ENCODE measurements at places on chromosomes 11 and 22.
A peak's percentile ranks its signal among the peaks of the same experiment; 100 is the strongest.

DNA sequence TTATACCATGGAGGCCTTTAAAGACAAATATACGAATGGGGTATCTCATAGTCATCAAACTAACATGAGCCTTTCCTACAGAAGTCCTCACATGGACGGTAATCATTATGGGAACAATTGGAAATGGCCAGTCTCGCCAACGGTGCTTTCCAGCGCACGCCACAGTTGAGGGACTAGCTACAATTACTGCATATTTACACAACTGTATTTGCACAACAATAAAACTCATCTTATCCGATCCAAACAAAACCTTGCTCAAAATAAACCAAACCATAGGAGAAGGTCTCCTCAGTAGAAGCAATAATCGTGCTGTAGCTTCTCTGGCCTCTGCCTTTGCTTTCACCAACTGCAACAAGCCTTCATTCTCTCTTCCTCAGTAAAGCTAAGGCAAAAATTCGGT lies 5.9 kb downstream of the CADM1 start:
- no peaks in the 10 kb centered on the region for H3K27me3 ChIP-seq
- no peak for DNase-seq
- H3K36me3 ChIP-seq, result no peaks in the 10 kb centered on the region
- peaks cover 14% of the 10 kb centered on the region for H3K4me1 ChIP-seq
- H3K4me3 ChIP-seq, result no peak overlapping the region

GRCh38 chr11:60396799-60397198 lies 540 bp downstream of the MS4A14 start:
- H3K27me3 ChIP-seq, result no peaks in the 10 kb centered on the region
- H3K4me1 ChIP-seq, result no peaks in the 10 kb centered on the region
- no peak for DNase-seq

DNA sequence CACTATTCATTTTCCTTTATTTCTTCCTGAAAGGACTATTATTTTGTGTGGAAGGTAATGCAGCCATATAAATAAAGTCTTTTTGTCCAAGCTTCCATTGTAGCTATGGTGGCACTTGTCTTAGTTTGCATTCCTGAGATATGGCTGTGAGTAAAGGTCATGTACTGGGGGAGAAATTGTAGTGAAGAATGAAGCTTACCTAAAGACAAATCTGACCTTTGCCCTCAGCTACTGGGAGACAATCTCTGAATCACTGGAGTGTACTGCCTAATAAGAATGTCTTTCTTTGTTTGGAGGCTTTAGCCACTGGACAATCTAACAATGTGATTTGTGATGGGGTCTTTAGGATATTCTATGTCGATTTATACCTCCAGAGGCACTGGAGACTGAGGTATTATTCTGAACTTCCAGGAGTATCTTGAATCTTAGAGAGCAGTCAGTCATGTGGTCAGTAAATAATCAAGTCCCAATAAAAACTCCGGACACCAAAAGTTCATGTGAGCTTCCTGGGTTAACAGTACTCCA lies 39.7 kb upstream of the OR5AK2 start:
- no peak for DNase-seq
- H3K4me1 ChIP-seq, result no peaks in the 10 kb centered on the region
- no peak overlapping the region for H3K4me3 ChIP-seq
- no peaks in the 10 kb centered on the region for H3K27me3 ChIP-seq
- no peaks in the 10 kb centered on the region for H3K36me3 ChIP-seq

DNA sequence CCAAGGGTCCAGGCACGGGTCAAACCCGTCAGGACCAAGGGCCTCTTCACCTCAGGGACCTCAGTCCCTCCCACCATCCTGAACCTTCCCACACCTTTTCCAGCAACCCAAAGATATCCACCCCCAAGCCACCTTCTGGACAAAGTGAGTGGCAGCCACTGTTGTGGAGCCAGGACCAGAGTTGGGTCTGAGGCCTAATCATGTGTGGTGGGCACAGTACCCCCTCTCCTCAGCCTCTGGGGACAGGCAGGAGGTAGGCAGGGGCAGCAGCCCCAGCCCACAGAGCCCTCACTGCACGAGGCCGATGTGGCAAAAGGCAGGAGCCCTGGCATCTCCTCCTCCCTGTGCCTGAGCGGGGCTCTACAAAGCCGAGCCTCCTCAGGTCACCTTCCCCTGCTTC lies 2.5 kb downstream of the KCNJ11 start:
- no peak overlapping the region for H3K4me3 ChIP-seq
- H3K36me3 ChIP-seq, result no peaks in the 10 kb centered on the region
- no peaks in the 10 kb centered on the region for H3K27me3 ChIP-seq
- no peak overlapping the region for H3K27ac ChIP-seq
- DNase-seq, result no peak
- peaks cover 5% of the 10 kb centered on the region for H3K4me1 ChIP-seq

GRCh38 chr11:72239313-72239848 lies 4.6 kb downstream of the PHOX2A start:
- H3K36me3 ChIP-seq, result peaks cover 22% of the 10 kb centered on the region
- H3K27ac ChIP-seq, result no peak overlapping the region
- no peak for DNase-seq
- H3K4me1 ChIP-seq, result peaks cover 9% of the 10 kb centered on the region

- H3K27ac ChIP-seq, result no peak overlapping the region
- DNase-seq, result no peak
- no peaks in the 10 kb centered on the region for H3K36me3 ChIP-seq
- H3K4me1 ChIP-seq, result no peaks in the 10 kb centered on the region
- no peaks in the 10 kb centered on the region for H3K27me3 ChIP-seq
- peak overlapping the region; percentile 74 for H3K4me3 ChIP-seq
Observed at GRCh38 chr22:49975543-49976389, 15.2 kb downstream of the PIM3 start.

DNA sequence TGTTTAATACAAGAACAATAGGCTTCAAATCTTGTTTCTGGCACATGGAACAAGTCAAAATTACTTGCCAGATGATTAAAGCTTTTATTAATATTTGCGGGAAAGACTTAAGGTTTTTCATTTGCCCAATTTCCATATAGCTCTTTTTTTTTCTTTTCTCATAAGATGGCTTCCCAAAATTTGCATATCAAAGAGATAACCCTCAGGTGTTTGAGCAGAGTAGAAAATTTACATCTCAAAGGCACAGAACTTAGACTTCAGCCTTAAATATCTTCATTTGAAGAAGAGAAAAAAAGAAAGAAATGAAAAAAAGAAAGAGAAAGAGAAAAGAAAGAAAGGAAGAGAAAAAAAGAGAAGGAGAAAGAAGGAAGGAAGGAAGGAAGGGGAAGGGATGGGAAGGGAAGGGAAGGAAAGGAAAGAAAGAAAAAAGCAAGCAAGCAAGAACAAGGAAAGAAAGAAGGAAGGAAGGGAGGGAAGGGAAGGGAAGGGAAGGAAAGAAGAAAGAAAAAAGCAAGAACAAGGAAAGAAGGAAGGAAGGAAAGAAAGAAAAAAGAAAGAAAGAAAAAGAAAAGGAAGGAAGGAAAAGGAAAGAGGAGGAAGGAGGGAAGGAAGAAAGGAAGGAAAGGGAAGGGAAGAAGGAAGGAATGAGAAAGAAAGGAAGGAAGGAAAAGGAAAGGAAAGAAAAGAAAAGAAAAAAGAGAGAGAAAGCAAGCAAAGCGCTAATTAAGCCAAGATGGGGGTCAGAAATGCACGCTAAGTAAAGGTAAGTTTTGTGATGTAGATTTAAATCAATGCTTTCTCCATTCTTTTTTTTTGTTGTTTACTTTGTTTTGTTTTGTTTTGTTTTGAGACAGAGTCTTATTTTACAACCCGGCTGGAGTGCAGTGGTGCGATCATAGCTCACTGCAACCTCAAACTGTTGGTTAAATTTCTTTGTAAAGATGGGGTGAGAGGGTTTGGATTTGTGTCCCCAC lies 20.2 kb upstream of the IFITM3 start:
- DNase-seq, result no peak
- H3K27me3 ChIP-seq, result no peaks in the 10 kb centered on the region
- H3K4me1 ChIP-seq, result peaks cover 25% of the 10 kb centered on the region
- no peak overlapping the region for H3K4me3 ChIP-seq
- H3K36me3 ChIP-seq, result no peaks in the 10 kb centered on the region

GRCh38 chr22:47564158-47564450 lies 801.7 kb downstream of the TBC1D22A start:
- H3K36me3 ChIP-seq, result no peaks in the 10 kb centered on the region
- no peak for DNase-seq
- H3K4me1 ChIP-seq, result no peaks in the 10 kb centered on the region
- H3K27ac ChIP-seq, result no peak overlapping the region

DNA sequence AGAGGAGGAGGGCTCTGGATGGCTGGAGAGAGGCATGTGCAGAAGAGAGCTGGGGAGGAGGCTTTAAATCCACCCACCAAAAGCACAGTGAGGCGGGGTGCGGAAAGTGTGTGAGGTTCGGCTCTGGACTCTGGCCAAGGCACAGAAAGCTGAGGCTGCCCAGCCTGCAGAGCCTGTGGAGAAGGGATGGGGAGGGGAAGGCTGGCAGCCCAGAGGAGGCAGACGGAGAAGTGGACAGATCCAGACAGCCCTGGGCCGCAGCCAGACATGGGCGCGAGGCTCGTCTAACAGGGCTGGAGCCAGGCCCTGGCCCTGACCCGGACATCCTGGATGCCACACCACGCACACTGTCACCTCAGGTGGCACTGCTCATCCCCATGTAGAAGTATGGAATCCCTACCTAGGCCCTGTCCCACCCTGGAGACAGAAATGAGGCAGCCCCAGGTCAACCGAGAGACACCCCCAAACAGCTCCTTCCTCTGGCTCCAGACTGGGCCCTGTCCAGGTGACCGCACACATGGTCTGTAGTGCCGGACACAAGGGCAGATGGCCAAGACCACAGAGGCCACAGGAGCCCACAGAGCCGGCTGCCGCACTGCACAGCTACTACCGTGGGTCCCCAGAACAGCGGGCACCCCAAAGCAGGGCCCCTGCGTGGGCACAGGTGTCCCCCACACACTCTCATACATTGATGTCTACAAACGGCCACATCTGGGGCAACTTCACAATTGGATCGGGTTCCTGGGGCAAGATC lies 16.6 kb upstream of the MOB2 start:
- no peak overlapping the region for H3K4me3 ChIP-seq
- peaks cover 8% of the 10 kb centered on the region for H3K36me3 ChIP-seq
- H3K27me3 ChIP-seq, result no peaks in the 10 kb centered on the region
- DNase-seq, result no peak
- H3K4me1 ChIP-seq, result peaks cover 5% of the 10 kb centered on the region

- H3K4me3 ChIP-seq, result no peak overlapping the region
- H3K27me3 ChIP-seq, result no peaks in the 10 kb centered on the region
- H3K4me1 ChIP-seq, result peaks cover 8% of the 10 kb centered on the region
- H3K27ac ChIP-seq, result no peak overlapping the region
Observed at GRCh38 chr11:16292167-16292859, 64.0 kb downstream of the SOX6 start.

GRCh38 chr11:117518455-117518854 lies 190.8 kb downstream of the CEP164 start:
- no peaks in the 10 kb centered on the region for H3K4me1 ChIP-seq
- no peak overlapping the region for H3K27ac ChIP-seq
- no peak for DNase-seq

- H3K4me3 ChIP-seq, result no peak overlapping the region
- no peaks in the 10 kb centered on the region for H3K27me3 ChIP-seq
- no peak for DNase-seq
- H3K4me1 ChIP-seq, result no peaks in the 10 kb centered on the region
- no peak overlapping the region for H3K27ac ChIP-seq
Observed at GRCh38 chr11:63503492-63503891, 2.4 kb upstream of the LGALS12 start.

DNA sequence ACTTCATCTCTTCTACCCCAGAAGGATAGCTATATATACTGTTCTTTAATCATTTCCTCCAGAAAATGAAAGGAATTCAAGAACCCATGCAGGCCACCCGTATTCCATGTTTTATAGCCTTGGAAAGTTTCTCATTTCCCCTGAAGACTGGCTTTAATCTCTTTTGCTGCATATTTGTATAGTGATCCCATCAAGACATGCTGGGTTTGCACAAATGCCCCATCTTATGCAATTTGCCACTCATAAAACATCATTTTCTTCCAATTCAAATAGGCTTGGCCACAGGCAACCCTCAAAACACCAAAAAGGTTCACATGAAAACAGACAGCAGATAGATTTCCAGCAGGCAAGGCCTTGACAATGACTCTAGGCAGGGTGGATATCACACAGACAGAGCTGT lies 28.3 kb upstream of the APOA1 start:
- H3K4me1 ChIP-seq, result no peaks in the 10 kb centered on the region
- no peak overlapping the region for H3K27ac ChIP-seq
- H3K27me3 ChIP-seq, result no peaks in the 10 kb centered on the region
- H3K4me3 ChIP-seq, result no peak overlapping the region

DNA sequence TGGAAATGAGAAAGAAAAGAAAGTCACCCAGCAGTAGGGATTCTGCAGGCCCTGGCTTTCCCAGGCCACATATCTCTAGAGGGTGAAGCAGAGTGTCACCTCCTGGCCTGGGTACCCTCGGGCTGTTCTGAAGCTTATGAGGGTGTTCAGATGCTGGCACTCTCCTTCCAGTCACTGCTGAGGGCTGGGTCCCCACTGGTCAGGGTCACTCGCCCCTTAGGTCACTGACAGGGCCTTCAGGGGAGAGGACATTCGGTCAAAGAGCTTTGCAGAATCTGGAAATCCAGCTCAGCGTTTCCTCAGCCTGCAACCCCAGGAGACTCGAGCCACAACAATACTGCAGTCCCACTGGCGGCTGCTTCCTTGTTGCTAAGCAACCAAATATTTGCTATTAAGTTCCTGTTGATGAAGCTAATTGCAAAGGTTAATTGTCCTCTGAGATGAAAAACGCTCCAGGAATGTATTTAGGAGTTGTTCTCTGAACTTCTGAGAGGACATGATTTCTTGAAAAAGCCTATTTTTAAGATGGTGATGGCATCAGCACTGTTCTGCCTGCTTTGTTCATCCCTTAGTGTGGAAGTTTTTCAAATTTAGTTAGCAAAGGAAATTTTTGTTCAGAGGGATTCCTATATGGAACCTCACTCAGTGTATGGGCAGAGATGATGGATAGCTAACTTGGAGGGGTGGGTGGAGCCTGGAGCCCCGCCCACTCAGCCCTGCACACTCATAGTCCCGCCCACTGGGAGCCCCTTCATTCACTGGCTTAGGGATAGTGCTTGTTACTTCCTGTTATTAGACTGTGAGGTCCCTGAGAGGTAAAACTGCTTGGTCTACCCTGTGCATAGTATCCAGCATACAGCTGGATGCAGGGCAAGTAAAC lies 109.2 kb downstream of the CSNK2A3 start:
- H3K4me3 ChIP-seq, result no peak overlapping the region
- peaks cover 17% of the 10 kb centered on the region for H3K4me1 ChIP-seq

DNA sequence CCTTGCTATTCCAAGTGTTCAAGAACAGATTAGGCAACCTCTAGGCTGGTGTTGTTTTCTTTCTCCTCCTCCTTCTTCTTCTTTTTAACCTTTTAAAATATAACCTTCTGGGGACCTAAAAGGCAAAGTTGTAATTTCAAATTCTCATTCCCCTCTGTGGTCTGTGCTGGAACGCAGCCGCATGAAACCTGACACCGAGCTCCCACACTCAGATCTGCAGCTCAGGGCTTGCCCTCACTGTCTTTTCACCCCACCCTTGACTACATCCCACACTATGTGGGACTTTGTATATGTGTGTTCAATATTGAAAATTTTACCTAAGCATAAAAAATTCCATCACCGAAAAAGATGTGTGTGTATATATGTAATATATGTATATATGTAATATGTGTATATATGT lies 62.0 kb upstream of the ARHGAP42 start:
- peaks cover 1% of the 10 kb centered on the region for H3K4me1 ChIP-seq
- no peak for DNase-seq
- H3K27ac ChIP-seq, result no peak overlapping the region
- no peak overlapping the region for H3K4me3 ChIP-seq
- no peaks in the 10 kb centered on the region for H3K27me3 ChIP-seq

- DNase-seq, result no peak
- H3K27ac ChIP-seq, result no peak overlapping the region
- H3K4me3 ChIP-seq, result no peak overlapping the region
- H3K36me3 ChIP-seq, result no peaks in the 10 kb centered on the region
Observed at GRCh38 chr11:44033856-44034255, 13.9 kb upstream of the ACCSL start.

All from neuronal stem cell (in vitro differentiated cells).